Mesothelial cell of epicardium (in vitro differentiated cells): ENCODE measurements at places on chromosomes 16 and 17. TPM values are rescaled to one million over a fixed set of nuclear protein-coding genes. Genes with fewer than 3 reads are reported as not detected.

KRTAP17-1 gene
- total RNA-seq, result not detected in 3 replicates

CDH13 gene
- 0.54 to 1.0 TPM (median 0.80 TPM) in 3 replicates for total RNA-seq

TPPP3 gene
- 5.5 to 6.2 TPM (median 5.7 TPM) in 3 replicates for total RNA-seq

CEP20 gene
- total RNA-seq, result 23.3 to 25.5 TPM (median 24.0 TPM) in 3 replicates

MYLK3 gene
- 1.4 to 1.7 TPM (median 1.6 TPM) in 3 replicates for total RNA-seq

INO80E gene
- total RNA-seq, result 60.2 to 62.9 TPM (median 62.0 TPM) in 3 replicates

TRPV2 gene
- total RNA-seq, result 1.9 to 4.5 TPM (median 2.1 TPM) in 3 replicates
